MM.1S (cell line): ENCODE measurements at places on chromosomes 5 and 9.

DNA sequence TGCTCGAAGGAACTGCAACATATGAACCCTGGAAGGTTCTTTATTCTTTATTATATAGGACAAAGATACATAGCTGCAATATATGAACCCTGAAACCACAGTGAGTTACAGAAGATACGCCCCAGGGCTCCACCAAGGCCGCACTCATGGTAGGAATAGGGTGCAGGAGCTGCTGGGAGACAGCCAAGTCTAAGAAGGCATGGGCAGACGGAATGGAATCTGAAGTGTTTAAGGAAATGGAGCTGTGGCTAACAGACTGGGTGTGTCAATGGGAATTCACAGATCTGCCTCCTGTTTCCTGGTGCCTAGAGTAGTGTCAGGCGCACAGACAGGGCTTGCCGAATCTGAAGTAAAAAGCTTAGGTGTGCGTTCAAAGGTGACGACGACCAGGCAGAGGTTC is 286.4 kb downstream of the DENND1A start:
- no peak for DNase-seq

DNA sequence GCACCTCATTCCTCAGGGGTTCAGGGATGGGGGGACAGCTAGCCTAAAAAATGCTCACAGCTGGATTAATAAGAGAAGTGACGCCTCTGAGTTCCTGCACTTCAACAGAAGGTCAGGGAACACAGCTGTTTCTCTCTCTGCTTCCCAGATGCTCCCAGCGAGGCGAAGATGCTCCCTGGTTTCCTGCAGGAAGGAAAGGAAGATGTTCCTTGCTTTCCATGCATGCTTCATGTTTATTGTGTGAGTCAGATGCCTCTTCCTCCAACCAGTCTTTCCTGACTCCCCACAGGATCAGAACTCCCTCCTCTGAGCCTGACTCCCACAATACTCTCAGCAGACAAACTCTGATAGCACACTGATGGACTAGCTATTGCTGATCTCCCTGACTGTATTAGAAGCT is 71.9 kb downstream of the MFAP3 start:
- no peak for DNase-seq

DNA sequence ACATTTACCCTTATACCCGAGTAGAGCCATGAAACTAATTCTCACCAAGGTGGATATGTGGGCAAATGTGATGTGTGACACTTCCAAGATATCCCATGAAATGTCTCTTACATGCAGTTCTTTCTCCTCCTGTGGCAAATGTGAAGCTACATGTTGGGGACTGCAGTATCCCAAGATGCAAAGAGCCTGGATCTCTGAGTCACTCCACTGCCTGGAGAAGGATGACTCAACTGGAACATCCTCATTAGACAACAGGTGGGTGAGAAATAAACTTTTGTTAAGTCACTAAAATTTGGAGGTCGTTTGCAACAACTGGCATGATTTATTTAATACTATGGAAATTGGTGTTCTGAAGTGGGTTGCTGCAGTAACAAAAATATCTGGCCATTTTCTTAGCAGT is 36.5 kb upstream of the TENT4A start:
- no peak for DNase-seq

- DNase-seq, result no peak
These were observed 84.6 kb downstream of the DAB2IP start for GRCh38 chr9:121735793-121736770.

GRCh38 chr5:108900668-108901067 is 153.0 kb downstream of the FER start:
- no peak for DNase-seq

DNA sequence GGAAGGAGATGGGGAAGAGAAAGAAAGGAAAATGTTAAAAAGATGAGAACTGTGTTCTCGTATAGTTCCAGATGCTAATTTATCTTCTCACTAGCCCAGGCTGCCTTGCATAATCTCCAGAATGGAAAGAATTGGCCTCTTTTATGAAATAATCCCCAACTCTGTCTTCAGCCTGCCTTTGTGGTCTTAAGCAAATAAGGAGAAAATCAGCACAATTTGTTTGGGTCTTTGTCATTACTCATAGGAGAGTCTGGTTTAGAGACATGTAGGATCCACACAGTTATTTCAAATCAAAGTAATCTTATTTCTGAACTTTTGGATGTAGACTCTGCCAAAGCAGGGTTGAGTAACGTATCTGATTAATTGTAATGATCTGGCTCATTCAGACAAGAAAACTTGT is 50.7 kb upstream of the CAMK4 start:
- DNase-seq, result no peak

DNA sequence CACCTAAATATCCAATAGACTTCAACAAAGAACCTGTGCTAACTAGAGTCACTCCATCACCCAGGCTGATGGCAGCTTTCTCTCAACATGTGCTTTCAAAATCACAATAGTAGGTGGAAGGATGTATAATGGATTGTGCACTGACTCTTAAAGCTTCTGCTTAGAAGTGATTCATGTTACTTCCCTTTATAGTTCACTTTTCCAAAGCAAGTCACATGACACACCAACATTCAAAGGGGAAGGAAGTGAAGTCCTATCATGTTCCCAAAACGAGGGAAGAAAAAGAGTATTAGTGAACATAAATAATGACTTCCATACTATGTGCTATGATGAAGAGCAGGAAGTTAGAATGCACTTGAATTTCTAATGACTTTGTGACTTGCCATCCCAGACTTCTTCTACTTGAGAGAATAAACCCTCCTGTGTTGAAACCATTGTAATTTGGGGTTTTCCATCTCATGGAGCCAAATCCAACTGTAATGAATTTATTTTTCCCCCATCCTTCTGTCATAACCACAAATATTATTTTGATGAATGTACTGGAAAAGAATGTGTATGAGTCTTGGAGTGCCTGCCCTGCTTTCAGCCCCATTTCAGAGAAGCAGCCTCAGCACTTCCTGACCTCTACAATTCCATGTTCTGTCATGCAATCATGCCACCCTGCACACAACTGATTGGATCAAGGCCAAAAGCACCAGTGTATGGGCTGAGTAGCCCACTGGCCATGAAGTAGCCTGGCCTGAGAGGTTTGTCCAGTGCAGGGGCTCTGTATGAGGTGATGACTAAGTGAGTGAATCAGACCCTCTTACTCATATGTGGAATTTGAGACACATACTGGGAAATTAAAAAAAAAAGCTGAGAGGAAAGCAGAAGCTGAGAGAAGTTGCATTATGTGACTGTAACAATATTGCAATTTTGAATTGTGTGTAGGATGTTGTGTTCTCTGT is 525.9 kb upstream of the CLINT1 start:
- no peak for DNase-seq

- DNase-seq, result no peak
These were observed 414.1 kb upstream of the CLINT1 start for GRCh38 chr5:158273035-158273434.

DNA sequence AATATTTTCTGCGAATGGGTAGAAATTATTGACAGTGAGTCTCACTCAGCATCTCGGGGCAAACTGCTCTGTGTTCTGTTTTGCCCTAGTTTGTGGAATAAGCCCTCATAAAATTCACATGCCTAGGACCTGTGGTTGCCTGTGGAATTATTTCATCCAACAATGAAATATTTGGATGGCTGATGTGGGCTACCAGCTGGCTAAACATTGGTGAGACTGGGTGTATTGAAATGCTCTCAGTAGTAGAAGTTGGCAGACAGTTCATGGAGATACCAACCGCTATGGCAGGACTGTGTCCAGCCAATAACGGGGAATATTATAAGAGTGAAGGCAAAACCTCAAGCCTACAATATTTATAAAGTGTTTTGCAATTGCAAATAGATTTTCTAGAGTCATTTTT is 344.1 kb upstream of the RPS23 start:
- DNase-seq, result no peak

DNA sequence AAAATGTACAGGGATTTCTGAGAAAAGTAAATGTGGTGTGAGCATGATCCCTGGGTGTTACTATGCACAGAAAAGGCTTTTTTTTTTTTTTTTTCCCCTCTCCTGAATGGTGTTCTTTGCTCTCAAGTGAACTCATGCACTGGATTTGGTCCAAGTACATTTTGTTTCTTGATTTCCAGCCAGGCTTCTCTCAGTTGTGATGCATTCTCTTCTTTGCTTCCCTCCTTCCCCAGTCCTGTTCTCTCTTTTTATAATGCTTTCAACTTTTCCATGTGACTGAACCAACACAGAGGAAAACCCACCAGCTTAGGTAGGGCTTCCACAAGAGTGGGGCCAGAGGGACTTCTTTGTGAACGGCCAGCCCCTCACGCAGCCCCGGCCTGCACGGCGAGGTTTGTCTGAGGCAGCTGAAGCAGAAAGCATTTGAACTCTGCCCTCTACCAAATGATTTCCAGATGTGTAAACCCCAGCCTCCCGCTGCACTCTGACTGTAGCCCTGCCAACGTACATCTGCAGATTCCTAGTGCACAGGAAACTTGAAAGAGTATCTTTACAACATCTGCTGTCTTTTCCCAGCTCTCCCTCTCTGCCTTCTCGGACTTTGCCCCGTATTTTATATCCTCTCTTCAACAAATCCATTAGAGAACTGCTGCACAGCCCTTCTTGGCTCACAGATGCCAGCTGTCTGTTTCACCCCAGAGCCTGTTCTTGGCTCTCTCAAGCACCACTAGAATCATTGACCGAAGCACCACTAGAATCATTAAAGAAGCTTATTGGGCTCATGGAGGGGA is 71.8 kb upstream of the CD180 start:
- no peak for DNase-seq

DNA sequence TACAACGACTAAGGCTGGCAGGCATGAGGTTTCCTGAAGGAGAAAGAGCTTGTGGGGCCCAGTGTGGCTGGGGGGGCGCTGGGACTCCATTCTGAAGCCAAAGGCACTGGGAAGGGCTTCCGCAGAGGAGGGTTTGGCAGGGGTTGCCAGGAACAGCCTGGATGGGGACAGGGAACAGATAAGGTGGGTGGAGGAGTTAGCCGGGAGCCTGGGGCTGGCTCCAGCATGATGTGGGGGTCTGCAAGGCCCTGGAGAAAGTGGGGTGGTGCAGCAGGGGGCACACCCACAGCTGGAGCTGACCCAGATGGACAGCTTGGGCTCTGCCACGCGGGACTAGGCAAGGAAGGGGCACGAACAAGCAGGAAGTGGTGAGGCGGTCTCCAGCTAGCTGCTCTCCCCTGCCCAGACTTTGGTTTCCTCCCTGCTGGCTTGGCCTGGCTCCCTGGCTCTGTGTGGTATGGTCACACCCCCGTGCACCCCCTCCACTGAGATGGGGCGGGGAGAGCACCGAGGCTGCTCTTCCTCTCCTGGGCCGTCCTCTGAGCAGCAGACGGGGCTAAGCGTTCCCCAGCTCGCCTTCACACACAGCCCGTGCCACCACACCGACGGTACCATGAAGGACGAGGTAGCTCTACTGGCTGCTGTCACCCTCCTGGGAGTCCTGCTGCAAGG is at the start of gene LTC4S:
Gene LTC4S (plus strand): TSS at position 519 of the 672 bp plus-strand sequence. CDS start 95 bp downstream, at position 614.
- DNase-seq, result no peak

DNA sequence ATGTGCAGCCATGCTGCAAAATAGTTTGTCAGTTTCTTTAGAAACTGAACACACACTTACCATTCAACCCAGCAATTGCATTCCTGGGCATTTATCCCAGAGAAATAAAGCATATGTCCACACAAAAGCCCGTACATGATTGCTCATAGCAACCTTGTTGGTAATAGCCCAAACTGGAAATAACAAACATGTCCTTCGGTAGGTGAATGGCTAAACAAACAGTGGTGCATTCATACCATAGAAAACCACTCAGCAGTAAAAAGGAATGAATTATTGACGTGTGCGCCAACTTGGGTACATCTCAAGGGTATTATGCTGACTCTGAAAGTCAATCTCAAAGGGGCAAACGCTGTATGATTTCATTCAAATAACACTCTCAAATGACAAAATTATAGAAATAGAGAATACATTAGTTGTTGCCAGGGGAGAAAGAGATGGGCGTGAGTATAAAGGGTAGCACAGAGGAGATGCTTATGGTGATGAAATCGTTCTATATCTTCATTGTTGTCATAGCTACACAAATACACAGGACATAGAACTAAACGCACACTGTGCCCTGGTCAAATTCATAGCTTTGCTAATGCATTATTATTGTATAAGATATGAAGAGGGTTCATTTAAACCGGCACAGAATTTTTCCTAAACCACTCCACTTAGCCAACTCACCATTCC is 58.2 kb downstream of the DRD1 start:
- DNase-seq, result no peak

- DNase-seq, result no peak
These were observed 47.3 kb downstream of the ANKRD55 start for GRCh38 chr5:56185768-56186311.

- DNase-seq, result no peak
These were observed 550.1 kb downstream of the LRRC70 start for GRCh38 chr5:63128761-63129160.

DNA sequence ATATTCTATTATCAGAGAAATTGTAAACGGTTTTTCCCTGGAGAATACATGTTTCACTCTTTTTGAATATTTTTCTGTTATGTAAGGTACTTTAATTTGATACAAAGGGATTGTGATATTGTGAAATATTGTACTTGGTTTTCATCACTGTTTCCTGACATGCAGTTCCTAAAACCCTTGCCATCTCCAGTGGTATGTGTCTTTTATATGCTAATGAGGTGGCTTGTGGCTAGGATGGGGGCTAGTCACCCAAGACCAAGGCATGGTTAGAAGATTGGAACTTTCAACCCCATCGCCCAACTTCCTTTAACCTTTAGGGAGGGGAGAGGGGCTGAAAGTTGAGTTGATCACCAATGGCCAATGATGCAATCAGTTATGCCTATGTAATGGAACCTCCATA is 160.6 kb downstream of the TAF11L14 start:
- no peak for DNase-seq

- DNase-seq, result no peak
These were observed 45.1 kb upstream of the DAB2 start for GRCh38 chr5:39469777-39470415.

- no peak for DNase-seq
These were observed 2.5 kb upstream of the MED27 start for GRCh38 chr9:132082188-132082587.

- peak; percentile 44 for DNase-seq
These were observed 424.7 kb downstream of the RAB3C start for GRCh38 chr5:59007460-59008063.
